Cardiac muscle cell (in vitro differentiated cells and primary cell): ENCODE measurements at places on chromosomes 16 and 17.
A peak's percentile ranks its signal among the peaks of the same experiment; 100 is the strongest.

DNA sequence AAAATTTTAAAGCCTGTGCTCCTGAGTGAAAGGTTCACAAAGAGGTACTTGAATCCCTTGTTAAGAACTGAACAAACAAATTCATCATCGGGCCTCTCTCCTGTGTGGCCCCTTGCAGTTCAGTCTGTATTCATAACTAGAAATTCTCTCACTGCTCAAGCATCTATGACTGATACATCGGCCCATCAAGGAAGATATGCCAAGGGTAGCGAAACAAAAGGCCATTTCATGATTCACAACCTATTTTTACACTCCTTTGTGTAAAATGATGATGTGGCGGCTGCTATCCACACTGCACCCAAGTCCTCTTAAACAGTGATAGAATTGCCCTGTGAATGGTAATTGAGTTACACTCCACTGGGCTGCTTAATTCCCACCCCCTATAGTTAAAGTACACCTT, 204.6 kb downstream of the STX8 start:
- no peak for DNase-seq

DNA sequence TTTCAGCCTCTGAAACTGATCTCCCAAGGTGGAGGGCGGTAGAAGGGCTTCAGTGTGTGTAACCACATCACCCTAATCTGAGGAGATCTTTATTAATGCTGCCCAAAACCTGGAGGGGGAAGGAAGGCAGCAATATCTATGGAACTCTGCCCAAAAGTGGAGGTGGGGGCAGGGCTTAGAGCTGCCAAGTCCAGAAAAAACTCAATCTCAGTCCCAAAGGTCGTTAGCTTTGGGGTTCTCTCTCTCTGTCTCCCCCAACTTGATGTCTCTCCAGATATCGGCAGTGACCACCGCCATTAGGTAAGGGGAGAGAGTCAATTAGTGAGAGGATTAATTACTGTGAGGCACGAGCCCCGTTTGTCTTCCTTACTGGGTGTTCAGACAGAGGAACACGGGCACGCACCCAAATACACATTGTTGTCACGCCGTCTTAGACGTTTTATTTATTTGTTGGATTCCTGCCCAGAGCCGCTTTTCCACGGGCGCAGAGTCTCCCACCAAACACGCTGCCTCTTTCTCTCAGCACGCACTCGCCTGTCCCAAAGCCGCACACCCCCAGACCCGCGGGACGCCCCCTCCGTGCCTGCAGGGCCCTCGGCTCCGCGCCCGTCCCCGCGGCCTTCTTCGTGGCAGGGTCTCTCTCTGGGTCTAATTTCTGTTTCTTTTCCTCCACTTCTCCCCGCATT, 5.4 kb upstream of the LHX1 start:
- peak; percentile 40 for DNase-seq

DNA sequence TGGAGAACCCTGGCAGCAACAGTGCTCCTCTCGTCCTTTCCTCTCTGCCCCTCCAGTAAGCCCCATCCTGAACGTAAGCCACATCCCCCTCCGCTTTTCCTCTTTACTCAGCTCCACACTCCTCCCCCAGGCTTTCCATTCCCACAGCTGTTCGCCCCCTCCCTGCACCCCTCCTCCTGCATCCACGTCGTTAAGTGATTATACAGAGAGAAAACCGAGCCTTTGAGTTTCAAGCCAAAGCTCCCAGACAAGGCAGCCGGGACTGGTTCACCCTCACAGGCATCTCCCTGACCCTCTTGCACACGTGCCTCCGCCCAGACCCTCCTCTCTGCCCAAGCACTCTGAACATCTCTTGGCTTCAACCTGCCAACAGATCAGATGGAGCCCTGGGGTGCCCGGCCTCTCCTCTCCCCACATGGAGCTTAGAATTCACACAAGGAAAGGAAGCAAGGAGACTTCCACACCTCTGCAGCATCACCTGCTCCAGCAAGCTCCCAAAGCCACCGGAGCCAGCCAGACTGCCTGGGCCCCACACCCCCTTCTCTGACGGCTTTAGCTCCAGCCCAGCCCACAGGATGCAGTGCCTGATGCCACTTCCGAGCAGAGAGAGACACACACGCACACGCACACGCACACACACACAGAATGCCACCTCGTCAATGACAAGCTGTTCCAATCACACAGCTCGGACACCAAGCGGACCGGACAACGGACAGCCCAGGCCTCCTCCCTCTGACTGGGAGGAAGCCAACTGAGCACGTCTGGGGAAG, 99.9 kb upstream of the CCL2 start:
- no peak for DNase-seq

DNA sequence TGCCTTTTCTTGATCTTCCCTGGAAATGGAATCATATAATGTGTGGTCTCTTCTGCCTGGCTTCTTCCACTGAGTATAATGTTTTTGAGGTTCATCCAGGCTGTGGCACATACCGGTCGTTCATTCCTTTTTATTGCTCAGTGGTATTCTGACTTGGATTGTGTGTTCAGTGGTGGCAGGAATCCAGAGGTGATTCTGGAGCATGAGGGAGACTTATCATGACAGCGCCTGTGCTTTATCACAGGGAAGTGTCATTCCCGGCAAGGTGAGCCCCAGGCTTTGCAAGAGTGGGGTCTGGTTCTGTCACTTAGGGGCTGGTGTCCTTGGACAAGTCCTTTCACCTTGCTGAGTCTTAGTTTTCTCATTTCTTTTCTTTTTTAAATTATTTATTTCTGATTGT, 53.0 kb downstream of the IRX3 start:
- no peak for DNase-seq

DNA sequence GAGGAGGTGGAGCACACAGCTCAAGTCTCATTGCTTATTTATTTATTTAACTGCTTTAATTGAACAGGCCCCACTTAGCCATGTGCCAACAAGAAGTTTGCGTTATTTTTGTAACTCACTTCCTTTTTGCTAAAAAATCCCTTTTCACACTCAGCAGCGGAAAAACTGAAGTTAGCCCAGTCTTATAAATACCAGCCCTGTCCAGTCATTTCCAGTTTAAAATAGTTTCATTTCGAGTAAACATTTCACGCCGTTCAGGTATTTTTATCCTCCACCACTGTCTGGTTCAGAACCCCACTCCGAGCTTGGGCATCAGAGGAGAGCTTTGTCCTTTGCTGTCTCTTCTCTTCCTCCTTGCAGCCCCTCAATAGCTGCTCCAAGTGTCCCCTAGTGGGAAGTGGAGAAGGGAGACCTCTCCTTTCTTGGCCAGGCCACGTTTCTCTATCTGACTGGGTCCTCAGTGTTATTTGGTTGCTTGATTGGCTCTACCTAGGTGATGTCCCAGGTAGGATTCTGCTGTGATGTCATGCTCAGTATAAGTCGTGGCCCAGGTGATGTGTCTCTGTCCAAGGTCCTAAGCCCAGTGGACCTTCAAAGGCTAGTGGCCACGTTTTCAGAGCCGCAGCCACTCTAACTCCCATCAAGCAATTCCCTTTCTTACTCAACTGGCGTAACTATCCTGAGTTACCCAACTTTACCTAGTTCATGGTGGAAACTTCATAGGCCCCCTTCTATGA, 53.0 kb upstream of the GAS7 start:
- no peak for DNase-seq

DNA sequence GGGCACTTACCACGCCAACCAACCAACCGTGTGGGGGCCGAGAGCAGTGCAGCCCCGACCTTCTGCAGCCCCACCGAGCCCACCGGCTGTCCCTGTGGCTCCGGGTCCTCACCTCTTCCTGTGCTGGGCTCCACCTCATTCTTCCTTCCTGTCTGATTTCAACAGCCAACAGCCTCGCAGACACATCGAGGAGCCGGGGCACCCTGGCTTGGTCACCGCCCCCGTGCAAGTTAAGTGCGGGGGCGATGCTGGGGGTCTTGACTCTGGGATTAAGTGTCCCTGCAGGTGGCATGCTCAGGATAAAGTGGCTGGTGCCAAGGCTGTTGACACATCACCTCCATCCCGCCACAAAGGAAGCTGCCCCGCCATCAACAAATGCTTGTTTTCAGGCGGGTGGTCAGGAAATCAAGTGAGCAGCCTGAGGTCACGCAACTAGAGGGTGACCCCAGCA, at the start of gene NLRC3:
TSS of gene NLRC3 (minus strand) at position 102 of the 451 bp plus-strand sequence. CDS start 12,367 bp downstream, outside the sequence.
- no peak for DNase-seq

DNA sequence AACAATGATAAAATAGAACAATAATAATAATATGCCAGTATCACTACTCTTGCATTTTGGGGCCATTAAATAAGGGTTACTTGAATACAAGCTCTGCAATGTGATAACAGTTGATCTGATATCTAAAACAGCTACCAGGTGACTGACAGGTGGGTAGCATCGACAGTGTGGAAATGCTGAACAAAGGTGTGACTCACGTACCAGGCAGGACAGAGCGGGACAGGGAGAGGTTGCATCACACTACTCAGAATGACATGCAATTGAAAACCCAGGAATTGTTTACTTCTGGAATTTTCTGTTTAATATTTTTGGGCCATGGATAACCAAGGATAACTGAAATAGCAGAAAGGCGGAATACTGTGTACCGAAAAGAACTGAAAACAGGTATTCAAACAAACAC, 15.8 kb upstream of the ZNF19 start:
- DNase-seq, result no peak
